ENCODE measurements at places on chromosomes 4 and X.

GRCh38 chr4:8342651-8343261 lies 73.2 kb downstream of the HTRA3 start:
- no peak for DNase-seq

GRCh38 chr4:122842984-122843531 lies 16.4 kb downstream of the FGF2 start:
- no peak for DNase-seq

- peak; percentile 60 for DNase-seq
Measured at GRCh38 chr4:147542229-147542990, 61.5 kb downstream of the EDNRA start.

- DNase-seq = no peak
Measured at GRCh38 chr4:151798678-151799416, 38.0 kb upstream of the GATB start.

DNA sequence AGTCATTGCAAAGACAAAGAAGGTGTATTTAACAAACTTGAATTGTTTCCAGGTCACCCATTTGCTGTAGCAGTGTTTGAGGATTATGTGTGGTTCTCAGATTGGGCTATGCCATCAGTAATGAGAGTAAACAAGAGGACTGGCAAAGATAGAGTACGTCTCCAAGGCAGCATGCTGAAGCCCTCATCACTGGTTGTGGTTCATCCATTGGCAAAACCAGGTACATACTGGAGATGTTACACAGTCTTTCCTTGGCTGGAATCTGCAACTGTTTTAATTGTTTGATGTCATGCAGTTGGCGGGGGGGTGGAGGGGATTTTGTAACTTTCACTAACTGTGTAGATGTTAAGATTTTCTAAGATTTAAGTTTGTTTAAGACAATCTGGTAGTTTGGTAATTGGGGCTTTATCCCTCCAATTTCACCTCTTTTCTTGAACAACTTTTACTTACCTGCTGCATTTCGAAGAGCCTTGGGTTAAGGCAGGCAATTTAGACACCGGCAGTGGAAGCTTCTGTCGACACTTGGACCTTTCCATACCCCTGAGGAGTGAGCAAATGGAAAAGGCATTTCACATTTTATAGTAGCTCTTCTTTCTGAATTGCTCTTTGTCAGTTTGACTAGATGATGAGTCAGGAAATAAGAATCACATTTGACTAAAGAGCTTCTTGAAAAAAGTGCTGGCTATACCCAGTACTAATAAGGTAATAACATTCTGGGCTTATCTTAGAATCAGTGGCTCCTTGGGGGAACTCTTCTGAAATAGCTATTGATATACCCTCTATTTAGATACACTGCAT lies 67.4 kb downstream of the EGF start:
- peak; percentile 51 for DNase-seq

- DNase-seq = peak; percentile 96
Measured at GRCh38 chr4:185112104-185112503, 31.0 kb upstream of the SLC25A4 start.

GRCh38 chr4:8215001-8215427 lies 15.9 kb downstream of the SH3TC1 start:
- peak; percentile 79 for DNase-seq

DNA sequence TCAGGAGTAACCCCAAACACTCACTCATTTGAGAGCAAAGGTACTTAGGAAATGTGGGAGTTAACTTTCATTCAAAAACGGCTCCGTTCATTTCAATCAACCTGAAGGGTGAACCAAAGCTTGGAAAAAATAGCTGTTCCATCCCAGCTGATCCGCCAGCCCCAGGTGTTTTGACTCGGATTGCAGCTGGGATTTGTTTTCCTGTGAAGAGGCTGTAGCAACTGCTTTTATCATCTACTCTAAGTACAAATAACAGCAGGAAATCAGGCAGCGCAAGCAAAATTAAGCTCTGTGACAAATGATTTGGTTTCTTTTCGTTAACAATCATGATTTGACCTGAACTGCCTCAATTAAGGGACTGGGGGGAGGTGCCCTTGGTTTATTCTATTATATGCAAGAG lies 154.7 kb downstream of the BEND2 start:
- DNase-seq = no peak

- DNase-seq = peak; percentile 93
Measured at GRCh38 chr4:16860516-16860915, 37.9 kb downstream of the LDB2 start.

DNA sequence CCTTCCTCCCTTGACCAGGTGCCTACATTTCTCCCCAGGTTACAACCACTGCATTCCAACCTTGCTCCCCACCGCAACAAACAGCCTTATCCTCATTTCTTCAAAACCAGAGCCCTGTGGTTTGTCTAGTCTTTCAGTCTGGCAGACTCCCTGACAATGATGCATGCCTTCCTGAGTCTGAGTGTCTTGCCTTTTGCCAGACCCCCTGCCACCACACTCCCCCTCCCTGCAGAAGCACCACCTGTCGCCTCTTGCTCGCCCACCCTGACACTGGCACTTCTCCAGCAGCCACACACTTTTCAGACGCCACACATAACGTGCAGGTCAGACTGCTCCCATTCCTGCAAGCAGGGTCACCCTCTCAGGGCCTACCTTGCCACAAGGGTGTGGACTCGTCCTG lies 349.2 kb upstream of the NOCT start:
- DNase-seq = no peak

Data from fibroblast of mammary gland (primary cell).